ENCODE measurements at places on chromosomes 2 and 18.

DNA sequence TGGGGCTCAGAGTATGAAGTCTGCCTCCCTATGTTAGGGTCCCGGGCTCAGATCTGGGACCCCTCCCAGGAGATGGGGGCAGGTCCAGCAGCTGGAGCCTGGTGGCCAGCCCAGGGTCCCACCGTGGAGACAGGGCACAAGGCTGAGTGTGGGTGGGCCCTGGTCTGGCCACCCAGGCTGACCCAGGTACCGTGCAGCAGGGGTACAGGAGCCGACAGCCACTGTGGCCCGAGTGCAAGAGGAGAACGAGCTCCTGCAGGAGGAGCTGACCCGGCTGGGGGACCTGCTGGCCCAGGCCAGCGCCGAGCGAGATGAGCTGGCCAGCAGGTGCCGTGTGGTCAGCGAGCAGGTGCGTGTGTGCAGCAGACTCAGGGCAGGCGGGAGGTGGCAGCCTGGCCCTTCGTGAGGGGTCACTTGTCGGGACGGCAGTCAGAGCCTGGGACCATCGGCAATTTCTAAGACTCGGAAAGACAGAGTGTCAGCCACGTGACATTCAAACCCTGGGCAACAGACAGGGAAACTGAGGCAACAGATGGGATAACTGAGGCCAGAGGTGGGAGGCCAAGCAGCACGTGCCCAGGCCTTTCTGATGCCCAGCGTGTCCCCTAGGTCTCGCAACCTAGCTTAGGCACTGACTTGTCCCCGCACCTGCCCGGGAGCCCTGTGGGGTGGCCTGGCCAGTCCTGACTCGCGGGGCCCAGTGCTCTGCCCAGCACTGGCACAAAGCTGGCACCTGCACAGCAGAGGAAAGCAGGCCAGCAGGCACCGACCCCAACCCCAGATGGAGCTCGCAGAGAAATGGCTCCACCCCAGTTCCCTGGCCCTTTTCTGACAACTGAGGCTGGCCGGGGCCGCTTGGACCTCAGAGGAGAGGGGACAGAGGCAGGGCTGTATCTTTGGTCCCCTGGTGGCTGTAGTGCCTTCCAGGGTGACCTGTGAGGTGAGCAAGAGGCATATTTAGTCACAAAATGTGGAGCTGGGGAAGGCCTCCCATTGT is 13.9 kb downstream of the CROCC2 start:
- no peak for DNase-seq

GRCh38 chr2:147933931-147934330 is 86.6 kb downstream of the ORC4 start:
- no peak for DNase-seq

DNA sequence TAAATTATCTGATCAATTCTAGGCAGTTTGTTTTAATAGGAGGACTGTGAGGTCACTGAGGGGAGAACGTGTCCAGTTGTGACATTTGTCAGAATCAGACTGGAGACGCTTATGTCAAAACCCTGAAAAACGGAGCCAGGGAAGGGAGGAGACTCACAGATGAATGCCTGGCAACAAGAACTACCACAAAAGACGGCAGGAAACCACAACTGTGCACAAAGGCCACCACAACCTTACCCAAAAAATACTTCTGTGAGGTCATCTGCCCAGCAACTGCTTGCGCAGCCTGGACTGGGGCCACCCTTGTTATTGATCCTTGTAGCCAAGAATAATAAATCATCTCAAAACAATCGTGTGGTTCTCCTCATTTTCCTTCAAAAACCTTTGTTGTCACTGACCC is 173.0 kb upstream of the ALKAL2 start:
- no peak for DNase-seq

- no peak for DNase-seq
These were observed 830.4 kb downstream of the DCDC2C start for GRCh38 chr2:4533806-4534205.

DNA sequence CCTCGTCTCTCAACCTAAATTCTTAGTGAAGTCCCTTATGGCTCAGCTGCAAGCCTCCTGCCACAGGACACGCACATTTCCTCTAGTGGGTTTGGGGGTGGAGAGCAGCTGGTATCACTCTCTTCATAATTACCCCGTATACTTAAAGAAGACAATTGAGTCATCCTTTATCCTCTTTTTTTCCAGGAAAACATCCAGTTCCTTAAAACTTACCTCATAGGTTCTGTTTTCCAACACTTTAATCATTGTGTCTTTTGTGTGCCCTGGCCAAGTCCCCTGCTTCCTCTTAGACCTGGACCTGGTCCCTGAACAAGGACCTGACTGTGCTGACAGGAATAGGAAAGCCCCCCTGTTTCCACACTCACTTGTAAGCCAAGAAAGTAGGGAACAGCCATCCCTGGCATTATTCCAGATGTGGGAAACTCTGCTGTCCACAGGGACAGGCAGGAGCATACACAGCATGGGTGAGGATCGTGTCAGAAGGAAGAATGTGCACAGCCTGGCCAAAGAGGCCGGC is 42.3 kb upstream of the MYO1B start:
- peak; percentile 24 for DNase-seq

DNA sequence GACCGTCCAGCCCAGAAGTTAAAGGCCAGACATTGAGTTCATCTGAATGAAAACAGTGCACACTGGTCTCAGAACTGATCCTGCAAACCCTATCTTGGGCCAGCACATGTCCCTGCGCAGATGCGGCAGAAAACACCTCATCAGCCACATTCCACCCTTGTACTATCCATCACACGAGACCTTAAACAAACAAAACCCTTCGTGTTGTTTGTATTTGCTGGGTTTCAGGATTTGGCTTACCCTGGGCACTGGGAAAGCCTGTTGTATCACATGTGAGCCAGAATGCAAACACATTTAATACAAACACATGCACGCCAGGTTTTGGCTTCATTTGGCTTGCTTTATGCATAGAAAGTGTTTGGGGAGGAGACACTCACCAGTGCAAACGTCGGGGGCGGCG is 12.5 kb downstream of the WIPF1 start:
- DNase-seq = no peak
